Stomach (tissue), 19 donors: ENCODE measurements at places on chromosomes 2 and 18.
A peak's percentile ranks its signal among the peaks of the same experiment; 100 is the strongest.

DNA sequence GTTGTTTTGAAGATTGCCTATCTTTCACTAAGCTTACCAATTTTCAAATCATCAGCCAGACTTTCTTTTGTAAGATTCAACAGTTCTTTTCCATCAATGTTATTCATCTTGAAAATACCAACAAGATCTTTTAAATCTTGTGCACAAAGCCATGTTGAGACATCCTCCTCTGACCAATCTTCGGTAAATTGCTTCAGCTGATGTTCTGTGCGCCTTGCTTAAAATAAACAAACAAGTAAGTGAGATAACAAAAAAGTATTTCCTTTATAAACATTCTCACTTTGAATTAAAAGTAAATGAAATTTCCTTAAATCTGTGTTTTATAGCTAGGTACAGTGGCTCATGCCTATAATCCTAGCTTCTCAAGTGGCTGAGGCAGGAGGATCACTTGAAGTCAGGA, 30.3 kb downstream of the WDSUB1 start:
- no peak for DNase-seq

GRCh38 chr2:109475531-109476210, 138.1 kb downstream of the SEPTIN10 start:
- DNase-seq: no peak

DNA sequence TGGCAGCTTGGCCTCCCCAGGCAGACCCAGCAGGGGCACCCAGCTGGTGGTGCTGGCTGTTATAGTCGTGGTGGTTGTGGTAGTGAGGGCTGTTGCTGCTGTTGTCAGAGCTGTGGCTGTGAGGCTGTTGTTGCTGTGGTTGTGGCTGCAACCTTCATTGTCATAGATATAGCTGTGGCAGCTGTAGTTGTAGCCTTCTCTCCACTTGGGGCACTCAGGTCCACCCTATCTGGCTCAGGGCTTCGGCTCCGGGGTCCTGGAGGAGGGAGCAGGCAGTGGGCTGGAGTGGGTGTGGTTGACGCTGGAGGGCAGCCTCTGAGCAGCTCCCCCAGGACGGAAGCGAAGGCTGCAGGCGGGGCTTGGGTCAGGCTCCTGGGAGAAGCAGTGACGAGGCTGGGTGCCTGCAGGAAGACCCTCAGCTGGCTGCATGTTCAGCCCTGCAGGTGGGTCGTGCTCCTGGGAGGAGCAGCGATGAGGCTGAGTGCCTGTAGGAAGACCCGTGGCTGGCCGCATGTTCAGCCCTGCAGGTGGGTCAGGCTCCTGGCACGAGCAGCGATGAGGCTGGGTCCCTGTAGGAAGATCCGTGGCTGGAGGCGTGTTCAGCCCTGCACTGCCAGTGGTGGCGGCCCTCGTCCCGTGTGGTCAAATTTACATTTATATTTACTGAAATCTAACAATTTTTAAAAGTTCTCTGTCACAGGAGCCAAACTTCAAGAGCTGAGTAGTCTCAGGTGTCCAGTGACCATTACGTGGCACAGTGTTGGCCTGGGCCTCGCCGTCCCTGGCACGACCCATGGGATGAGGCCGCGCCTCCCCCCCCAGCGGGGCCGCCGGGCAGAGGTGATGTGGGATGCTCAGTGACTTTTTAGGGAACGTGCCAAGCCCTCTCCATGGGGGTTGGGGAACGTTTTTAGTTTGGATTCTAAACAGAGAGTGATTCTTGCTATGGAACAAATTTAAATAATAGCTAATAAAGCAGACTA, 79.2 kb upstream of the PXDN start:
- DNase-seq: peak; percentile 47

DNA sequence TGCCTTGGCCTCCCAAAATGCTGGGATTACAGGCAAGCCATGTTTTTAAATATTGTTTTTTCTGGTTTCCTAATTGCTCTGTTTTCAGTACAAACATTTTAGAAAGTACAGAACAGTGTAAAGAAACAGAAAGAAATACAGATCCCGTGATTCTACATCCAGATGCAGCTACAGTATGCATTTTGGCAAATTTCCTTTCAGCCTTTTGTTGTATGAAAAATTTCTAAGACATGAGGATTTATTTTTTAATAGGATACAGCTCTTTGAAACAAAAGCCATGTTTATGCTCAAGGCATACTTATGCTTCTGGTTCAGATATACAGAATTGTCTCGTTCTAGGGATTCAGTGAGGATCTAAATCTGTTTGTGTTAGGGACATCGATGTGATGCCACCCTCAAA, 109.5 kb downstream of the MAP2 start:
- DNase-seq: peak; percentile 28

DNA sequence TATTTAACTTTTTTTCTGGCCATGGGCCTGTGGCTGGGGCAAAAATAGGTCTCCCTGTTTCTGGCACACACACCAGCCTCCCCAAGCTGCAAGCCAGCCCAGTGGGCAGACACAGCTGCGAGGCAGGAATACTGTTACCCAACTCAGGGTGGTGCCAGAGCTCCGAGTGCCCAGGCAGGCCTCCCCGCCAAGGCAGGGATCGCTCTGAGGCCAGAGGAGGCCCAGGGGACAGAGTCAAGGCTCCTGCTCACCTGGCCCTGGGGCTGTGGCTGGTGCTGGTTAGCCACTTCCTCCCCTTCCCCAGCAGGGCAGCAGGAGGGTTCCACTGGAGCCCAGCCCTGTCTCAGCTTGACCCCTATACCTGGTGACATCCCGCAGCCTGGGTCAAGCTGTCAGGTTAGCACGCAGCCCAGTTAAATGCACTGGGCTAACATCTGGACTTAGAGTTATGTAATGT, 67.1 kb upstream of the EPAS1 start:
- peak; percentile 30 for DNase-seq

- DNase-seq: no peak
Measured at GRCh38 chr2:46076875-46077274, 220.3 kb upstream of the EPAS1 start.

DNA sequence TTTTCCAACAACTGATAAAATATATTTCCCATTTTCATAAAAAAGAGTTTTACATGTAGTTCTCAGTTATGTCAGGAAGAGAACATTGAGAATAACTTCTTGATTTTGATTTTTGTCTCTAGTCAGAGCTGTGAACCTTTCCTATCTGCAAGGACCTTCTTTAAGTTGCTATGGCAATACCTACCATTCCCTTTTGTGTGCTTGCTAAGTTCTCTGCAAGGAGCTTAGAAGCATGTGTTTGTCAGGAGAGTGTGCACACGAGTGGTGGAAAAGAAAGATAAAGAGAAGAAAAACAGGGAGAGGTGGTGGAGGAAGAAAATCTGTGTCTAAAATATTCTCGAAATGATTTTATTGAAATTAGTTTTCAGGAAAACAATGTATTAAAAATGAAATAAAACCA, 140.3 kb upstream of the SLC8A1 start:
- no peak for DNase-seq

- DNase-seq: no peak
Measured at GRCh38 chr18:37364237-37364636, 201.4 kb downstream of the CELF4 start.

- DNase-seq: no peak
Measured at GRCh38 chr2:203492965-203493364, 42.1 kb downstream of the RAPH1 start.

GRCh38 chr2:67219651-67220050, 177.5 kb upstream of the ETAA1 start:
- DNase-seq: no peak

DNA sequence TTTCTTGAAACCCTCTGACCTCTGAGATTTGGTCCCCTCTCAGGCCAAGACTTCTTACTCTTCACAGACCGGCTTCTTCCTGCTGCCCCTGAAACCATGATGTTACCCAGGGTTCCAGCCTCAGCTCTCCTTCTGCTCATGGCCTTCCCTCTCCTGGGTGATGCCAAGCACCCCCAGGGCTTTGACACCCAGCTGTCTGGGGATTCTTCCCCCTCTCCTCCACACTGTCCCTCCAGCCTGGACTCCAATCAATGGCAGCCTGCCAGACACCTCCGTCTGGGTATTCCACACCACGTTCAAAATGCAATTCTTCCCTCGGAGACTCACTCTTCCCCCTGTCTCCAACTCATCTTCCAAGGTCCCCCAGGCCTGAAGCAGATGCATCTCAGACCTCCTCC, 25.0 kb downstream of the SPP2 start:
- DNase-seq: no peak

DNA sequence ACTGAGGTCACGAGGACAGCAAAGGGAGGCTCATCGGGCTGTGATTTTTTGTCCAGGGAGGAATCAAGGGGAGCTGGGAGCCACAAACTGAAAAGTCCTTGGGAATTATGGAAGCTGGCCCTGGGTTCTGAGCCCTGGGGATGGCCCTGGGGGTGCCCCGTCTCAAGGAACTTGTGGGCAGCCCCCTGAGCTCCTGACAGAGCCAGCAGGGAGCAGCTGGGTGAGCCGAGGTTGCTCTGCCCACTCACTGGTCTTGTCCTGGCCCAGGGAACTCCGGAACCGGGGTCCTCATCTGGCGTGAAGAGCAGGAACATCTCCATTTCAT, 61.3 kb upstream of the HDAC4 start:
- peak; percentile 11 for DNase-seq

GRCh38 chr2:37585295-37585908, 86.0 kb downstream of the CDC42EP3 start:
- DNase-seq: peak; percentile 66
